Stimulated activated CD4-positive, alpha-beta T cell treated with anti-CD3 and anti-CD28 coated beads, Interleukin-2, amount 100 ng/mL, for 24 hours (primary cell): ENCODE measurements at places on chromosomes 12 and 14.
A peak's percentile ranks its signal among the peaks of the same experiment; 100 is the strongest.

DNA sequence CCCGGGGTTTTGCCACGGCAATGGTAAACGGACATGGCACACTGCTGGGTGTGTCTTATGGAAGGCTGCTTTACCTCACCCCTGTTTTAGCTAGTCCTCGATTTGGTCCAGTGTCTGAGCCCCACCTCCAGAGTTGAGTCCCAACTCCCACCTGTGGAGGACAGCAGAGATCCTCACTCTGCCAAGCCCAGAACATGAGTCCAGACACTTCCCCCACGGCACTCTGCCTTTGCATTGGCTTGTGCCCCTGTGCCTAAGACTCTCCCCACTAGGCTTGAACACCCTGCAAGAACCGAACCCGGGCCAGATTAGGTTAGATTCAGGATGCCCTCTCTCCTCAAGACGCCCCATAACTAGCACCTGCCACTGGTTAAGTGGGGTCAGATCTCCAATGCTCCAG lies 59.8 kb upstream of the C14orf180 start:
- peak; percentile 4 for DNase-seq

DNA sequence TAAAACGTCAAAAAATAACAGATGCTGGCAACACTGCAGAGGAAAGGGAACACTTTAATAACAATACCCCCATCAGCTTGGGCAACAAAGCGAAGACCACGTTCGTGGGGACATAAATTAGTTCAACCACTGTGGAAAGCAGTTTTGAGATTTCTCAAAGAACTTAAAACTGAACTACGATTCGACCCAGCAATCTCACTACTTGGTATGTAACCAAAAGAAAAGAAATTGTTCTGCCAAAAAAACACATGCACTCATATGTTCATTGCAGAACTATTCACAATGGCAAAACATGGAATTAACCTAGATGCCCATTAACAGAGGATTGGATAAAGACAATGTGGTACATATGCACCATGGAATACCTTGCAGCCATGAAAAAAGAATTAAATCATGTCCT lies 81.2 kb upstream of the RAP1B start:
- DNase-seq, result no peak

DNA sequence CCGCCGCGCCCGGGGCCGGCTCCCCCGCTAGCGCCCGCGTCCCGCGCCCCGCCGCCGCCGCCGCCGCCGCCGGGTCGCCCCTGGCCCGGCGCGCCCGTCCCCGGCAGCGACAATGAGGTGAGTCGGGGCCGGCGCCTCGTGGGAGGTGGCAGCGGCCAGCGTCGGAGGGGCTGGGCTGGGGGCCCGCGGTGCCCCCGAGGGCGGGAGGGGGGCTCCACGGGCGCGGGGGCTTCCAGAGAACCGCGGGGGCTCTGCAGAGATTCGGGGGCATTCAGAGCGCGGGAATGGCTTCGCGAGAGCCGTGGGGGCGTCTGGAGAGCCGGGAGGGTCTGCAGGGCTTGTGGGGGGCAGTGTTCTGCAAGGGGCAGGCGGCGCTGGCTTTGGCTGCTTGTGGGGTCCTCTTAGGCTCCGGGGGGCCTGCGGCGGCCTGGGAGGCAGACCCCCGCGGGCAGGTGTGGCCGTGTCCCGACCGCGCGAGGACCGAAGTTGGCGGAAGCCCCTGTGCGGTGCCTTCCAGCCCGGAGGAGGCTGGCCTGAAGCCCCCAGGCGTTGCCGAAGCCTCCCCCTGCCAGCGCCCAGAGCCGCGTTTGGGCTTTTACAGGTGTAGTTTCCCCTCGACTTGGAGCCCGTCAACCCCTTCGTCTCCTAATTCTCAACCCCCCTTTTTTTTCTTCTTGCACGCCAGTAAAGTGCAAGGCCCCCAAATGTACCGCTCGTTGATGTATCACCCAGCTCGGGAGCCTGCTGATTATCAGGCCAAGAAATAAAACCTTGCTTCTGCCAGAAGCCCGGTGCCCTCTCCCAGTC lies 93.1 kb upstream of the EVL start:
- peak; percentile 32 for DNase-seq

GRCh38 chr12:125310461-125310860 lies 245.2 kb downstream of the AACS start:
- no peak for DNase-seq

- DNase-seq, result no peak
Measured at GRCh38 chr12:106673141-106673540, 90.3 kb downstream of the RFX4 start.

- DNase-seq, result no peak
Measured at GRCh38 chr12:106527356-106527755, 55.4 kb upstream of the RFX4 start.

- DNase-seq, result no peak
Measured at GRCh38 chr14:20827326-20827725, 24.7 kb upstream of the RNASE1 start.

GRCh38 chr12:98343002-98343567 lies 172.3 kb upstream of the TMPO start:
- DNase-seq, result no peak

DNA sequence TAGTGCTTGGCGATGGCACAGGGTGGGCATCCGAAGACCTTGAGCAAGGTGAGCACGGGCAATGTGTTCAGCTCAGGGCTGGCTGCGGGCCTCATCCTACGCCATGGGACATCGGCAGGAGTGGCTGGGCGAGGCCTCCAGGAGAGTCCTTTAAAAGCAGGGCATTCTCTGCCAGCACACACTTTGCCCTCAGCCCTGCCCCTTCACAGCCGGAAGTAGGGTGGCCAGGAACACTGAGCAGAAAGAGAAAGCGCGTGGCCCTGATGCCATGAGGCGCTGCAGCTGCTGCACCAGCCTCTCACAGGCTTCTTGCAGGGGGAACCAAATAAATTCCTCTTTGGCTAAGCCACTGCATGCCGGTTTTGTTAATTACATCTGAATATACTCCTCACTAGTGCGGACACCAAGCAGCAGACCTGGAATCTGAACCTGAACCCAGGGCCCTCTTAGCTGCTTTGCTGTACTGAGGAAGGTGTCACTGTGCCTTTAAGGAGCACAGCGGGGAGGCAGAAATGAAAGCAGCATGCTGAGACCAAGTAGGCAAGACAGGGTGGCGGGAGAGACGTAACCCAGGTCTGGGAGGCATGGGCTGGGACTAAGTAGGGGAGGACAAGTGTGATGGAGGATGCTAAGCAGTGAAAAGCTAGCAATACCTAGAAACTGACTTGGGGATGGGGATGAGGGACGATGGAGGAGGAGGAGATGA lies 155.2 kb downstream of the TTC7B start:
- DNase-seq, result no peak

- DNase-seq, result no peak
Measured at GRCh38 chr12:102616692-102617091, 136.3 kb upstream of the IGF1 start.

DNA sequence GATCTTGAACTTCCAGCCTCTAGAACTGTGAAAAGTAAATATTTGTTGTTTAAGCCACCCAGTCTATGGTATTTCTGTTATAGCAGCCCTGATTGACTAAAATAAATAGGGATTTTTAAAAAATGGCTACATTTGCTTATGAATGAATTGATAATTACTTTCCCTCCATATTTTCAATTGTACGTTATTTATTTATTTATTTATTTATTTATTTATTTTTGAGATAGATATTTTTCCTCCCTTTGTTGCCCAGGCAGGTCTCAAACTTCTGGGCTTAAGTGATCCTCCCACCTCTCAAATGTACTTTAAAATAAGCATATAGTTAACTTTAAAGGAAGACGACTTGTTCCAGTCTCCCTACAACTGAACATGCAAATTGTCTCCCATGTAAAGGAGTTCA lies 76.0 kb upstream of the HMGA2 start:
- no peak for DNase-seq

DNA sequence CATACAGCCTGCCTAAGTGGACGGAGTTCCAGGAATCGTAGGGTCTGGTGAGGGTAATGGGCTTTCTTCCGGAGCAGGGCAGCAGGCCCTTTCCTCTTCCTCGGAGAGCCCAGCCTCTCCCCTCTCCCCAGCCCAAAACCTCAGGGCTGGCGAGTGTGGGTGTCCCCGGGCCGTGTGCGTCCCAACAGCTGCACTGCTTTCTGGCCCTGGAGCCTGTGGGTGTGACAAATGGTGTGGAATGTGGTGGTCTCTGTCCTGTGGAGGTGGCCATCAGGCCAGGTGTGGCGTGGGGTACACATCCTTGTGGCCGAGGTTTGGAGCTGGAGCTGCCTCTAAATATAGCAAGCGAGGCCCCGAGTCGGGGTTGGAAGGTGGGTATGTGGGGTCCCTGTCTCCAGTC lies 8.5 kb downstream of the ORAI1 start:
- DNase-seq, result no peak

DNA sequence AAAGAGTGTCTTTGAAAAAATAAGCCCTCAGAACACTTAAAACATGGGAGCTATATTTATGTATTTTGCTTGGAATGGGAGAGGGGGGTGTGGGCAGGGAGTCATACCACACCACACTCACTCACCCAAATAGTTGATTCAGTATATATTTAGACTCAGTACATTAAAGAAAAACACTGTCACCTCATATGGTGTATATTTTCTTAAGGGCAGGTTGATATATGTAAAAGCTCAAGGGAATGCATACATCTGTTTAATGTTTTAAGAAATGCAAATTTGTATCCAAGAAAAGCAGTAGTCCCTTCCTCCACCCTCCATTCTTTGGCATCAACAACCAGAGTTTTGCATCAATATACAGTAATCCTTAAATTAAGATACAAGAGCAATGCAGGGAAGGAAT lies 1.4 kb downstream of the NFYB start:
- no peak for DNase-seq

- no peak for DNase-seq
Measured at GRCh38 chr14:94545131-94545841, 16.0 kb upstream of the SERPINA4 start.

DNA sequence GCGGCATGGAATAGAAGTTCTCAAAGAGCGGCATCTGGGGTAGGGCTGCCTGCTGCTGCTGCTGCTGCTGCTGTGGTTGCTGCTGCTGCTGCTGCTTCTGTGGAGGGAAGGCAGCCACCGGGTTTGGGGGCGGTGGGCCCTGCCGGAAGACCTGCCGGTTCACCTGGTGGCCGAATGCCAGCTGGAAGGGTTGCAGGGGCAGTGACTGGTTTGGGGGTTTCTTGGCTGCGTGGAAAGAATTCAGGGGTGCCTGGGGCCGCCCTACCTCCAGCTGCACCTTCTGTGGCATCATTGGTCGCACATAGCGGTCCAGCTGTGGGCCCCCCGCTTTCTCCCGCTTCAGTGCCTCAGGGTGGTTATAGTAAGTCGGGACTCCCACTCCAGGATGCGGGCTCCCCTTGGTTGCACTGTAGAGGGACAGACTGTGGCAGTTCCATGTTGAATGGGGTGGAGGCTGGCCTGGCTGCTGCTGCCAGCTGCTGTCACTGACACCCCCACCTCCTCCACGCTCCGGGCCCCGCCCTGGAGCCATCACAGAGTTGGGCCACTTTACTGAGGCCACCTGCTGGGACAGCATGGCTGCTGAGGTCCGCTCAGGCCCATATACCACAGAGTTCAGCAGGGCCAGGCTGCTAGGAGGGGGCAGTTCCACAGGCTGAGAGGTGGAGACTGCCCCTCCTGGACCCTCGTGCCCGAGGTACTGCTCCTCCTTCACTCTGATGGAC lies 25.2 kb upstream of the PNMA1 start:
- DNase-seq, result no peak

GRCh38 chr12:78229591-78230101 lies 399.0 kb downstream of the NAV3 start:
- no peak for DNase-seq

- DNase-seq, result no peak
Measured at GRCh38 chr12:87661786-87662377, 367.3 kb downstream of the C12orf50 start.

- DNase-seq, result no peak
Measured at GRCh38 chr12:49195736-49196135, 6.9 kb upstream of the TUBA1A start.

GRCh38 chr12:91778938-91779400 lies 366.7 kb downstream of the BTG1 start:
- peak; percentile 19 for DNase-seq

GRCh38 chr12:70627677-70628076 lies 9.6 kb downstream of the PTPRB start:
- no peak for DNase-seq
